ENCODE measurements at places on chromosomes 5 and 9.

- DNase-seq, result no peak
These were observed 27.2 kb downstream of the CSF2 start for GRCh38 chr5:132100672-132101261.

DNA sequence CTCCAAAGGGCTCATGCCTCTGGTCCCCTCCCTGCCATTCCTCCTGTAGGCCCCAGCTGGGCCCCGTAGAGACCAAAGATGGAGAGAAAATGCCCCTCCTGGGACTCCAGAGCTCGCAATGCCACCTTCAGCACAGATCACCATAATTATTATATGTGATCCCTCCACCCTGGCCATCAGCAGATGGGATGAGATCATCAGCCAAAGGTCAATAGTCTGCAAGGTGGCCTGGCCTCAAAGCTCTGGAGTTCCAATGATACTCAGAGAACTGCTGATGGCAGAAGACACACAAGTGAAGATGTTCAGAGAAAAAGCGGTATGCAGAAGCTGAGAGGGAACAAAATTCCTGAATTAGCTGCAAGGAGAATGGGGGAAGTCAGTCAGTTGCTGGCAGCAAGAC lies 5.0 kb downstream of the RPP25L start:
- DNase-seq, result no peak

GRCh38 chr9:4126184-4126865 lies 173.5 kb downstream of the GLIS3 start:
- DNase-seq, result no peak

DNA sequence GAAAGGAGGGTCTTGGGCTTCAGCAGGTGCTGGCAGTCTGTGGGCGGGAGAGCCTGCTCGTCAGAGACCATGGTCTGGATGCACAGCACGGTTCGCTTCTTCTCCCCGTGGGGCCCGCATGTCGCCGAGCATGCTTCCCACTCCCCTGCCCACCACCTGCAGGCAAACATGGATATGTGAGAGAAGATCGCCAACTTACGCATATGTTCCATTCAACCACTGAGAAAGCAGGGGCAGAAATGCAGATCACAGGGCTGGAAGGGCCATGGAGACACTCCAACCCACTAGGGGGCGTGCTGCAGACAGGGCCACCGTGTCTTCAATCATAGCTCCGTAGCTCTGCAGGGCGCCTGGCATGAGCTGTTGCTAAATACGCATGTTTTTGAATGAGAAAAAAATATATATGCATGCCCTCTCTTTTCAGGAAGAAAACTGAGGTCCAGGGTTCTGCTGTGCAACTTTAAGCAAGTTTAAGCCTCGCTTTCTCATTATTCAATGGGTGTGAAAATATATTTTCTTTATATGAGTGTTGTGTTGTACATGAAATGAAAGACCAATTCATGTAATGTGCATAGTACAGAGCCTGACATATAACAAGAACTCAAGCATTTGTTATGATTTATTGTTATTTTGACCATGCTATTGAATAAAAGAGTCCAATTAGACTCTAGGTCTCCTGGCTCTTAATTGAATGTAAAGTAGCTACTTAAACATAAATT lies 148.0 kb downstream of the TARS1 start:
- DNase-seq, result peak; percentile 3

DNA sequence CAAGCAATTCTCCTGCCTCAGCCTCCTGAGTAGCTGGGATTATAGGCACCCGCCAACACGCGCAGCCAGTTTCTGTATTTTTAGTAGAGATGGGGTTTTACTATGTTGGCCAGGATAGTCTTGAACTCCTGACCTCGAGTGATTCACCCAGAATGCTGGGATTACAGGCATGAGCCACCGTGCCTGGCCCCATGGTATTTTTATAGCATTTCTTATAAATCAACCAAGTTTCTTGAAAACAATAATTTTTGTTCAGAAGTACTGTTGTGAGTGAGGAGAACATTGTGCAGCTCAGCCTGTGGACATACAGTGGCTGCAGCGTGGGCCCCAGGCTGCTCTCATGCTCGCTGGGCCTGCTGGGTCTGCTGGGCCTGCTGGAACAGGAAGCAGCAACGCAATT lies 45.3 kb downstream of the MAP1B start:
- DNase-seq, result no peak

GRCh38 chr9:78879324-78880100 lies 582.6 kb downstream of the PSAT1 start:
- no peak for DNase-seq

GRCh38 chr9:69555802-69556201 lies 116.4 kb downstream of the APBA1 start:
- DNase-seq, result no peak

GRCh38 chr5:12354686-12355085 lies 450.4 kb upstream of the CTNND2 start:
- no peak for DNase-seq

DNA sequence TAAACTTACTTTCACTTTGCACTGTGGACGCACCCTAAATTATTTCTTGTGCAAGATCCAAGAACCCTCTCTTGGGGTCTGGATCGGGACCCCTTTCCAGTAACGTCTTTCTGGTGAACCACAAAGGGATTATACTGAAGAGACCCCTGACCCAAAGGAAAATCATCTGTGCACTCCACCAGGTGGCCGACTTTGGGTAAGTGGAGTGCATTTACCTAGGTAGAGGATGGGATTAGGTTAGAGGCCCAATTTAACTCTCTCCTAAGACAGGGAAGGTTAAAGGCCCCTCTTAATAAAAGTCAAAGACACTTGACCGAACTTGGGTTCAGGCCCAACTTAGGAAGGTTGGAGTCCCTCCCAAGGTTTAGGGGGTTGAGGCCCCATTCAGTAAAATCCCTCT lies 8.2 kb upstream of the PAIP1 start:
- no peak for DNase-seq

DNA sequence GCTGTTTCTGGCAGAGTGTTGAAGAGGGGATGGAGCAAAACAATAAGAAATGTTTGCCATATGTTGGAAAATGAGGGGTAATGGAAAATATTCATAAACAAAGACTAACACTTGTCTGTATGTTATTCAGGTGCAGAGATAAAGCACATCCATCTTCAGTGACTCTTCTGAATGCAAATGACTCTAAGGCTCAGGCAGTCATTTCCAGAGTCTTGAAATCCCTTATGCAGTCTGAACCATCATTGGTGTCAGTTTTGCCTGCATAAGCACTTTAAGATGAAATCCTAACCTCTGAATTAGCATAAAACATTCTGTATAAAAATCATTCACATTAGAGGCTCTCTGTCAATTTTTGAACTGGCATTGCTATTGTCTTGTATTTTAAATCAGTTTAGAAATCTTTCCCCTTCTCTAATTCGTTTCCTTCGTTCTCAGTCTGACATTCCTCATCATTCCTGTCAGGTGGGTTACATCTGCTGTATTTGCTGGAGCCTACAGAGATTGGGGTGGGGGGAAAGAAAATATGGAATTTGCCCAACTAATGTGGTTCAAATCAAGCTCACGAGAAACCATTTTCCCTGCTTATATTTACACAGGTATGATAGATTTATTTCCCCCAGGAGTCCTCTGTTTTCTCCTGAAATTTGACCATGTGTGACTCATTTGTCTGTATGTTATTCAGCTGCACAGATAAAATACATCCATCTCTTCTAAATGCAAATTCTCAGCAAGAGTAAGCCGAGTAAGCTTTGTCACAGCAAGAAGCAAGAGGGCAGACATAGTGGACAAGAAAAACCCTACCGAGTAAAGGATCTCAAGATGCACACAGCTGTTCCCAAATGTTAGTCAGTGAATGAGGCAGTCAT lies 31.6 kb downstream of the ENC1 start:
- DNase-seq, result no peak

- no peak for DNase-seq
These were observed 19.8 kb upstream of the NUDT12 start for GRCh38 chr5:103582364-103582763.

GRCh38 chr9:127543221-127543620 lies 68.9 kb upstream of the STXBP1 start:
- DNase-seq, result no peak

DNA sequence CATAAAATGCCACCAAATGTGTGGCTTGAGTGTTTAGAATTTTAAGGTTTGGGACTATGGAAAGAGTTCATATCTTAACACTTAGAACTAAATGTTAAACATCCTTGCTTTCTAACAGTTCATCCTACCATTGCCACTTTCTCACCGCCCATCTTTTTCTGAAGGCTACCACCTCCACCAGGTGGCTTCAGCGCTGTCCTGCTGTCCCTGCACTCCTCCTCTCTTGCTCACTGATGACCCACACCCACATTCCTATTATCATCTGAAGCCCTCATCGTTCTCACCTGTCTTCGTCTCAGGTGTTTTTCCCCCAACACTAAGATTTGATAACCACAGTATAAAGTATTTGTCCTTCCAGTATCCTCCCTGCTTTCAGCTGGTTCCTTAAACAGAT lies 7.4 kb downstream of the MEGF10 start:
- DNase-seq, result no peak

DNA sequence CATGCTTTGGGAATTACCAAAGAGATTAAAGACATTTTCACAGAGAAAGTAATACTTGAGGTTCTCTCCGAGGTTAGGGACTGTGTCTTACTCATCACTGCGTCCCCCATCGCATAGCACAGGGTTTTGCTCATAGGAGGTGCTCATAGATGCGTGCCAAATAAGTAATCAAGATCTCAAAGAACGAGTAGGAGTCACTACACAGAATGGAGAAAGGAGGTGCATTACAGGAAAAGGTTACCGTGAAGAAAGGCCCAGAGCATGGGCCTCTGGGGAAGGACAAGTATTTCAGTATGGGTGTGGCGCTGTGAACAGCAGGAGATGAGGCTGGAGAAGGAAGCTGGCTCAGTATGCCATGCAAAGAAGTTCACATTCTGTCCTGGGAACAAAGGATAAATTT lies 182.4 kb downstream of the ACTL7B start:
- no peak for DNase-seq

GRCh38 chr5:936149-937144 lies 43.8 kb downstream of the TRIP13 start:
- no peak for DNase-seq

DNA sequence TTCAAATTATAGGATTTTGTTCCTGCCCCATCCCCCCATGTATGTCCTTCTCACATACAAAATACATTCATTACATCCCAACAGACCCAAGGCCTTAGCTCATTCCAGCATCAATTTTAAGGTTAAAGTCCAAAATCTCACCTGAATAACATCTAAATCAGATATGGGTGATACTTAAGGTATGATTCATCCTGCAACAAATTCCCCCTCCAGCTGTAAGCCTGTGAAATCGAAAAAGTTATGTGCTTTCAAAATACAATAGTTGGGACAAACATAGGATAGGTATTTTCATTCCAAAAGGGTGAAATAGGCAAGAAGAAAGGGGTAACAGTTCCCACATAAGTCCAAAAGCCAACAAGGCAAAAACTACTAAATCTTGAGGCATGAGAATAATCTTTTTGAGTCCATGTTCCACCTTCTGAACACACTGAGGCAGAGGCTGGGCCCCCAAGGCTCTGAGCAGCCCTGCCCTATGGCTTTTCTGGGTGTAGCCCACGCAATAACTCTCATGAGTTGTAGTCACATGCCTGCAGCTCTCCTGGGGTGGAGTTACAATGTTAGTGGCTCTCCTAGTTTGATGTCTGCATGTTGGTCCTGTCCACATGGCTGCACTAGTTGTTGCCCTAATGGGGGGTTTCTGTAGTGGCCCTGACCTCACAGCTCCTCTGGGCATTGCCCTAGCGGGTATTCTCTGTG lies 243.9 kb upstream of the SMARCA2 start:
- DNase-seq, result no peak

DNA sequence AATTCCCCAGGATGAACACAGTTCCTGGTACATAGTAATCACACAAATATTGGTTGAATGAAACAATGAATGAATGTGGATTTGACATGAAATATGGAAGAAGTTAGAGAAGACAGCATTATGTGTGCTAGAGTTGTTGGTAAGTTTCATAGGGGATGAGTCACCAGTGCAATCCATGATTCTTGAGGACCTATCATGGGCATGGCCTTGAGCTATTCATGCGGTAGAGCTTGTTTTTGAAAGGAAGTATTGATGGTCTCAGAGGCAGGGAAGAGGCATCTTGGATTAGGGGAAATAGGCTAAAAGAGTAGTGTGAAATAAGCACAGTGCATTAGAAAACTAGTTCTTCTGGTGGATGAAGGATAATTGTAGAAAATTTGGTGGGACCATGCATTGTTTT lies 22.1 kb downstream of the SPATA31D1 start:
- DNase-seq, result no peak

DNA sequence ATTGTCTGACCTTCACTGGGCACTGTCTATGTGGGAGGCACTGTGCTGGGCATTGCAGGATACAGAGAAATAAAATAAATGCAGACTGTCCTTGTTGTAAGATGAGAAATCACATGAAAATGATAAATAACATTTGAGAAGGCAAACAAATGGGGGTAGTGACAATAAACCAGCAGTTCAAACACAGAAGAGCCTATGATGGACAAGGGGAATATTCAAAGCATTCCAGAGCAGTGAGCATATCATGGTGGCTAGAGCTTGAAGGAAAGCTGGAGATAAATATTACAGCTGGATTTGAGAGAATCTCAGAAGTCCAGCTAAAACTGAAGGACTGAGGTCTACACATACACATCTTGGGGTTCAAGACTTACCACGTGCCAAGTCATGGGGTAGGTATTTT lies 209.9 kb downstream of the ASTN2 start:
- no peak for DNase-seq

GRCh38 chr5:41408676-41409443 lies 101.5 kb downstream of the PLCXD3 start:
- no peak for DNase-seq

DNA sequence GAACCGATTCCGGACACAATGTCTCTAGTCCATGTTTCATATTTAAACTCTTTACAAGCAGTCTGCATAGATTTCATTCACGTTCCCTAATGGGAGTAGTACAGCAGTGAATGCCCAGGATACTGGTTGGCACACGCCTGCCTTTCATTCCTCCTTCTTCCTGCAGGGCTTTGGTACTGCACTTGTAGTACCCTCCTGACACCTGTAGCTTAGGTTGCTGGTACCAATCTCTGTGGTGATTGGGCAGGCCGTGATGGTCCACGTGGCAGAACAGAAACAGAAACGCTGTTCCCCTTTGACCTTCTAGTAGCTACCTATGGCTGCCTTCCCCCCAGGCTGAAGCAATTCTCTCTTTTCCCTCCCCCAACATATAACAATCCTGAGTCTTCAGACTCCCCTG lies 107.3 kb upstream of the MEGF10 start:
- no peak for DNase-seq

DNA sequence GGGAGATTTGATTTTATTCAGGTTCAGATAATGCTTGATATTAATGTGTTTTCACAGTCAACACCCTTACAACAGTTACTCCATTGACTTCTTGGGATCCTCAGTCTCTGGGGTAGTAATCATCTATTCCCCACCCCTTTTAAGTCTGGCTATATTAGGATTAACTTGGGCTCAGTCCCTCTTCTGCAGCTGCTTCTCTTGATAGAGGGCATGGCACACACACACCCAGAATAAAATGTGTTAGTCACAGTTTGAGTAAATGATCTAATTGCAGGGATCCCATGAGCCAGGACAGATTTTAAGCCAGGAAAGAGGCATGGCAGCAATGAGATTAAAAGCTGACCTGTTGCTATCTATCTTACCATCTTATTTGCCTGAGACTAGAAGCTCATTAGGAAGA lies 53.7 kb upstream of the VLDLR start:
- DNase-seq, result no peak

GRCh38 chr5:166370928-166371690 lies 1920.3 kb upstream of the WWC1 start:
- DNase-seq, result no peak

Measured in central memory CD4-positive, alpha-beta T cell (primary cell).